ENCODE measurements at places on chromosomes 3 and 15.

- DNase-seq, result no peak
Measured at GRCh38 chr3:150887031-150887430, 18.2 kb downstream of the MINDY4B start.

DNA sequence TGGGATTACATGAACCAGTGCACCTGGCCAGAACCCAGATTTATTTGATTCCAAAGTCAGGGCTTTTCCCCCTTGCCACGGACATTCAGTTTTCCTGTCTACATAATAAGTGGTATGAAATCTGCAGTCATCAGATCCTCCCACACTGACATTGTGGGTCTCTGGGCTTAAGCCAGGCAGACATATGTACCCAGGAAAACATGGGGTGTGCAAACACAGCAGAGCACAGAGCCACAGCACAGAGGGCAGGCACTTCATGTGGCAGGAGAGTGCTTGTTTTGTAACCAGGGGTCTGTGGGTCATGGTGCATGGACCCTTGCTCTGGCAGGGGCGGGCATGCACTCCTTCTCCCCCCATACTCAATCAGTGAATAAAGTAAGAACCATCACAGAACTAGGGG is 6.1 kb upstream of the ABTB1 start:
- DNase-seq, result no peak

DNA sequence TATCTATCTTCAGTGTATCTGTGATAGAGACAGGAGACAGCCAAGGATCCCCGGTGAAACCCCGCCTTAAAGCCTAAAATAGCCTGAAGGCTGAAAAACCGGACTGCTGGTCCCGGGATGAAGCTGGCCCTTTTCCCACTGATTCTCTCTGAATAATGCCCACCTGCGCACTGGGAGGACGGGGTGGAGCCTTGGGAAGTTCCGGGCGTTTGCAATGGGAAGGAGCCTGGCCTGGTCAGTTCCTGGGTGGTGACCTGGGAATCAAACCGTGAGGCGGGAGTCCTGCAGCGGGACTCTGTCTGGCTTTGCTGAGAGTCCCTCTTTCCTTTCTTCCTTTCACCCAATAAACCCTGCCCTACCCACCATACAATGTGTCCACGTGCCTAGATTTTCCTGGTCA is 157.9 kb downstream of the C3orf38 start:
- DNase-seq, result no peak

DNA sequence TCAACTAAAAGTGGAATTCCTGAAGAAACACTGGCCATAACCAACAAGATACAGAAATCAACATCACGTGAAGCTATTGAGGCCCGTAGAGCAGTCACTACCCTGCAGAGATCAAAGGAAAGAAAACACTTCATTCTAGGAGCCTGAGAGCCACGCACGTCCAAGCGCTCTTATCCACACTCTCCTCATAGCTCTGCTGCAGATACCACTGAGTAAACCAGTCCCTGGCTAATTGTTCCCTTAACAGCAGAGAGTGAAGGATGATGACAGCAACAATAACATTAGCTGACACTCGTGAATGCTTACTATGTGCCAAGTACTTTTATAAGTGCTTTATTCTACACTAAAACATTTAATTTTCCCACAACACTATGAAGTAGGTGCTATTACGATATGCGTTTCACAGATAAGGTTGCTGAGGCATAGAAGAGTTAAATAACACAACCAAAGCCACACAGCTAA is 271.0 kb upstream of the GADL1 start:
- no peak for DNase-seq

DNA sequence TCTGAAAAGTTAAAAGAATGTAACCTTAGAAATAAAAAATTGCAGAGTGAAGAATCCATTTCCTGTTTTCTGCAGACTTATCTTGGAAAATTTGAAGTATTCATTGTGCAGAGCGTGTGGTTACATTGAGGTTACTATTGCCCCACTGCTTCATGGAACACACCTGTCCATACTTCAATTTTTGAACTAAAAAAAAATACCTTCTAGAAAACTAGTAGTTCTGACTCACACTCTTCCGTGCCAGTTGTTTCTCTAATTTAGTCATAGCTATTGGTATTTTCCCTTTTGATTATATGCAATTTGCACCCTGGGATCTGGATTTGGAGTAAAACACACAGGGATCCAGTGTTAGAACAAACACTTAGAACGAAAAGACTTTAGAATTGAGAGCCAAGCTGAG is 111.8 kb upstream of the LYSMD4 start:
- no peak for DNase-seq

DNA sequence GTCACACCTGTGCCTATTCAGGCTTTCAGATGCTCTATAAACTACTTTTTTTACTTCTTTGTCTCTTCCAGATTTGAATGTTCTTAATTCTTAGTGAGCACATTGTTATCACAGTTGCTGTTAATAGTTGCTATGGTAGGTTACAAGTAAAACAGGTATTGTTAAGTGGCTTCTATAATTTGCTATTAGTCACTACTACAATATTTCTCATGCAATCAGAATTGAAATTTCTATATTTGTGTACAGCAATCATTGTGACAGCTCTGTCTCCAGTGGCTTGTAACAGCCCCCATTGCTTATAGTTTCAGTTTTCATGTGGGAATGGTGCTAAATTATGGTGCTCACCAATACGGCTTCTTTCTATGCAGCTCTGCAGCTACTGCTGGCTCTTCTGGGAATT is 318.4 kb upstream of the GOLIM4 start:
- DNase-seq, result no peak

- no peak for DNase-seq
Measured at GRCh38 chr3:193095366-193095765, 145.7 kb upstream of the PLAAT1 start.

DNA sequence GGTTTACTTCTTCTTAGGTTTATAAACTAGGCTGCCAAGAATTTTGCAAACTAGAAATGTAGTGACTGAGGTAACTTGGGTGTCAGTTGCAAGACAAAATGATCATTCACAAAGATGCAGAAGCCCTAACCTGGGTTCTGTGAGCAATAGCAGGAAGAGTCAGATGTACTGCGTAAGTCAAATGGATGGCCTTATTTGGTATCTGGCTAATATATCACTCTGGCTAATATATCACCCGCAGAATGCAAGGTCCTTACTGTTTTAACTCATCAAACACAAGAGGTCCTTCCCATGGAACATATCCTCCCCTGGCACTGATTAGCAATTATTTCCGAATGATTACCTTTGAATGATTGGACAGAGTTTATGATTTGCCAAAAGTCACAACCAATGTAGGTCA is 37.4 kb downstream of the RBMS3 start:
- no peak for DNase-seq

DNA sequence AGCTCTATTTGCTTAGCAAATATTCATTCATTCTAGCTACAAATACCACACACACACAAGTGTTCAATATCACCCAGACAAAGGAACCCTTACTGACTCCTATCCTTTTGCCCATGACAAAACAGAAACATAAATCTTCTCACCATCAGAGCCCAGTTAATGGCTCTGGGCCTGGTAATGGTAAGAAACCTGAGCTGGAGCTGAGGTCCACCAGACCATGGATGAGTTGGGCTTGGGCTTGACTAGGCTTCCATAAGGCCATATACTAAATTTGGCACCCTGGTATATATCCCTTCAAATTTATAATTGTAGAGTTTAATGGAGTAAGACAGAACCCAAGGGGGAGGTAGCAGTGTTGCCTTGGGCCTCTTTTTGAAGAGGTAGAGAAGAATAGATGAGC is 29.4 kb downstream of the GPR176 start:
- no peak for DNase-seq

- DNase-seq, result no peak
Measured at GRCh38 chr3:127673191-127674100, 694 bp downstream of the ABTB1 start.

DNA sequence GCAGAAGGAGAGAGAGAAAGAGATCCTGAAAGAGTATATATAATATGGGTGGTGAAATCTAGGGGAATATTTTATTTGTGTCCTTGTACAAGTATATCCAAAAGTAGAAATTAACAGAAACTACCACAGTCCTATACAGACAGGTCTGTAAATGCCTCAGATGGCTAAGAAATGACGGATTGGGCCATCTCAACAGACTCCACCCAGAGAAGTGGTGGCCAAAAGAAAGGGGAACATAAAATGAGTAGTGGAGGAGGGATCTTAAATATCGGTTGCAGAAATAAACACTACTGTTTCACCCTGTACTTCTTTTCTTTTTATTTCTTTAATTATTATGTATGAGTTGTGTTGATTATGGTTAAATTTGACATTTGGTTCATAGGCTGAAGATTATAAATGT is 47.7 kb downstream of the CCR3 start:
- no peak for DNase-seq
